Activated T-cell treated with anti-CD3 and anti-CD28 coated beads, Interleukin-2, amount 50 U/mL, for 72 hours (primary cell): ENCODE measurements at places on chromosomes 2 and 18.

DNA sequence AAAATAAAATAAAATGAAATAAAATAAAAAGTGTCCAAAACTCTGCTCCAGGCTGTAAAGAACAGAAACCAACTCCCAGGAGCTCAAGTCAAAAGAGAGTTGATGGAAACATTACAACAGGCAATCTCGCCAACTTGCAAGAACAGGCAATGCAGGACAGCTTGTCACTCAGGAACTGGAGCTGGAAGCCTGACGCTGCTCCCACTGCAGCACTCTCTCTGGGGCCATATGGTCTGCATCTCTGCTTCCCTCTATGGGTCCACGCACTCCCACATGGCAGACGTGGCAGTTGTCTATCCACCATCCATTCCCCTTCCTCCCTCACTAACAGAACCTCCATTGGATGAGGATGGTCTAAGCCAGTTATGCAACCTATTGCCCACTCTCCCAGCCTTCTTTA, 23.3 kb upstream of the ARPC2 start:
- H3K27me3 ChIP-seq: peaks cover 11% of the 10 kb centered on the region
- H3K4me3 ChIP-seq: no peak overlapping the region
- DNase-seq: no peak
- no peaks in the 10 kb centered on the region for H3K36me3 ChIP-seq
- no peak overlapping the region for H3K27ac ChIP-seq

DNA sequence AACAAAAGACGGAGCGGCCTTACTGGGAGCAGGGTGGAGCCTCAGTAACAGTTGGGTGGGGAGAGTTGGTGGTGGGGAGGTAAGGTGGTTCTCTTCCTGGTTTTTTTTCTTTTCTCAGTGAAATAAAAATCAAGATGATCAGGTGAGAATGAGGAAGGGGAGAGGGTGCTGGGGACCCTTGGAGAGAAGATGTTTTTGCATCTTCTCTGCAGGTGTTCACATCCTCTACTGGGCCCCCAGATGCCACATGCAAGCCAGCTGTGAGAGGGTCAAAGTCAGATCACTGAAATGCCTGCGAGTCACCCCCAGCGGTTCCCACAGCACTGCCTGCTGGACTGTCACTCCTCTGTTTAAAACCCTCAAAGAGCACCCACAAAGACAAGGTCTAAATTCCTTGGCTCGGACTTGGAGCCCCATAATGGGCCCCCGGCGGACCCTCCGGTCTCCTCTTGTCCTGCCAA, 69.8 kb upstream of the FHL2 start:
- peak overlapping the region; percentile 42 for H3K4me3 ChIP-seq
- H3K4me1 ChIP-seq: peaks cover 29% of the 10 kb centered on the region
- H3K36me3 ChIP-seq: no peaks in the 10 kb centered on the region
- peaks cover 11% of the 10 kb centered on the region for H3K27me3 ChIP-seq
- H3K27ac ChIP-seq: peak overlapping the region; percentile 3

DNA sequence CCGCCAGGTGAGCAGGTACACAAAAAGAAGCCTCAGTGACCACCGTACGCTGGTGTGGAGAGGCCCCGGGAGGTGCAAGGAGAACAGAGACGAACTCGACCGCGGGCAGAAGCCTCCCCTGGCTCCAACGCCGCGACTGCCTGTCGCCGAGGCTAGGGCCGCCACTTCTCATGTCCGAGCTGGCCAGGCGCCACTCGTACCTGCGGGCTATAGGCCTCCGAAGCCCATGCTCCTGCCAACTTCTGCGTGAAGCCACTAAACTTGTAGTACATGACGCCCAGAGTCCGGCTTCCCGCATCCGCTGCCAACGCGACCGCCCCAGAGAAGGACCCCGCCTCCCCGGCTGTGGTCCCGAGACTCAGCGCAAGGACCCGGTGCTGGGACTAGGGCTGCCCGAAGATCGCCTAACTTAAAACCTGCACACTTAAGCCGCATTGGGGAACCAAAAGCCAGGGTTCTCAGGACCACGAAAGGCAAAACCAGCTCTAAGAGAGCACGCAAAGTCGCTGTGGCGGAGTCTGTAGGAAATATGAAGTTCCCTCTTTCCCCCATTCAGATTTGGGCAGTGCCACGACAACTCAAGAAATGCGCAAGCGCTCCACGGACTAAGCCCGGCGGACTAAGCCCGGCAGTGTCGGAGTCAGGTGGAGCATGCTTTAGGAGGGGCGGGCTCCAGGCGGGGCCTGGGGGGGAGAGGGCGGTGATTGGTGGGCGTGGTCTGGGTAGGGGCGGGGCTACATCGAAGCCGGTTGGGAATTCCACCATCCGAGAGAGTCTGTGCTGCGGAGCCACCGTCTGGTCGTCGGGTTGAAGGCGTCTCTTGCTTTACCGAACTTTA, at the start of gene COX7A2L:
Gene COX7A2L (minus strand): TSS at position 328 of the 838 bp plus-strand sequence. CDS start 56 bp downstream, at position 272.
- DNase-seq: peak; percentile 95
- peak within 1 kb of the TSS; percentile 91 for H3K27ac ChIP-seq
- H3K36me3 ChIP-seq: peaks cover 8% of the 10 kb centered on the region
- peaks cover 51% of the 10 kb centered on the region for H3K4me1 ChIP-seq
- no peaks in the 10 kb centered on the region for H3K27me3 ChIP-seq

- H3K27ac ChIP-seq: peak overlapping the region; percentile 90
- DNase-seq: peak; percentile 90
- no peaks in the 10 kb centered on the region for H3K27me3 ChIP-seq
- H3K36me3 ChIP-seq: peaks cover 6% of the 10 kb centered on the region
- H3K4me1 ChIP-seq: peaks cover 65% of the 10 kb centered on the region
These were observed 10.2 kb downstream of the NFATC1 start for GRCh38 chr18:79405781-79406575.

DNA sequence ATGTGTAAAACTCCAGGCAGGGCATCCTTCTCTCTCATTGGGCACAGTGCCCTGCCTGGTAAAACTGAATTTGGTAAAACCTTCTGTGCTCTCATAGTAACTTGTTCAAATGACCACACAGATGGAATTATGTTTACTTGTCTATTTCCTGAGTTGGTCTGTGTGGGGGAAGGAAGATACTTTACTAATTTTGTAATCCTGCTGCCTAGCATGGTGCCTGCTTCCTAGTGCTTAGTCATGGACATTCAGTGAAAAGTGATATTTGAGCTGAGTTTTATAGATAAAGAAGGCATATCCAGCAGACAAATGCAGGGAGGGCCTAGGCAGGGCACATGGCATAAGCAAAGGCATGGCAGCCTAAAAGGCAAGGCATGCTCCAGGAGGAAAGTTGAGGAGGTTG, 199.4 kb downstream of the FSHR start:
- H3K4me3 ChIP-seq: no peak overlapping the region
- DNase-seq: no peak
- H3K27me3 ChIP-seq: no peaks in the 10 kb centered on the region
- no peaks in the 10 kb centered on the region for H3K4me1 ChIP-seq

DNA sequence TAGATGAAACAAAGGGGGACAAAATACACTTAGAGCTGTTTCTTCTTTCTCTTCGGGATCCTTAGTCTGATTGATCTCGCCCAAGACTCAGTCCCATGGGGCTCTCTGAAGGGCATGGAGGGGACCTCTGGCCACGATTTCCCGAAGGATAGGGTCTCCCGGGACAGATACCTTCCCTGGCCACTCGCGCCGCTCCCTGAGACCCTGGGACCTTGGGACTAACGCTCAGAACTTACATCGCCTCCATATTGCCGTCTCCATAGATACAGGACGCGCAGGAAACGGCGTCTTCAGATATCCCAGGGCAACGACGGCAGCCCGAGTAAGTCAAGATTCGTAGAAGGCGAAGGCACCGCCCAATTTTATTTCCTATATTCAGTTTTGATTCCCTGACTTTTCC, at the start of gene CFAP65:
Gene CFAP65 (minus strand): TSS at position 265 of the 400 bp plus-strand sequence. CDS start 2,468 bp downstream, outside the sequence.
- H3K4me1 ChIP-seq: peaks cover 15% of the 10 kb centered on the region
- H3K36me3 ChIP-seq: no peaks in the 10 kb centered on the region
- H3K27ac ChIP-seq: no peak within 1 kb of the TSS
- H3K4me3 ChIP-seq: peak within 1 kb of the TSS; percentile 77

DNA sequence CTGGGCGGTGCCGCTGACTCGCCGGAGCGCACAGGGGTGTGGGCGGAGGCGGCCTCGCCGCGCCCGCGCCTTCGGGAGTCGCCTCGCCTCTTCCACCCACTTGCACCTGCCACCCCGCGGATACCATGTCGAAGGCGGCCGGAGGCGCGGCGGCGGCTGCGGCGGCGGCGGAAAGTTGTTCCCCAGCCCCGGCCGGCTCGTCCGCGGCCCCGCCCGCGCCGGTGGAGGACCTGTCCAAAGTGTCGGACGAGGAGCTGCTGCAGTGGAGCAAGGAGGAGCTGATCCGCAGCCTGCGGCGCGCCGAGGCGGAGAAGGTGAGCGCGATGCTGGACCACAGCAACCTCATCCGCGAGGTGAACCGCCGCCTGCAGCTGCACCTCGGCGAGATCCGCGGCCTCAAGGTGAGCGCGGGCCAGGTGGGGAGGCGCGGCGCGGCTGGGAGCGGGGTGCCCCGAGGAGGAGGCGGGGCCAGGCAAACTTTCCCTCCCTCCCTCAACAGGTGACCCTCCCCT, 766 bp downstream of the CCDC85A start:
- H3K4me3 ChIP-seq: peak overlapping the region; percentile 54
- peak; percentile 2 for DNase-seq
- H3K27me3 ChIP-seq: peaks cover 51% of the 10 kb centered on the region
- no peaks in the 10 kb centered on the region for H3K36me3 ChIP-seq
- H3K27ac ChIP-seq: no peak overlapping the region
- H3K4me1 ChIP-seq: peaks cover 5% of the 10 kb centered on the region

GRCh38 chr18:24188120-24188519, 49.3 kb downstream of the CABYR start:
- H3K36me3 ChIP-seq: no peaks in the 10 kb centered on the region
- no peaks in the 10 kb centered on the region for H3K4me1 ChIP-seq
- H3K4me3 ChIP-seq: no peak overlapping the region
- no peak overlapping the region for H3K27ac ChIP-seq
- no peak for DNase-seq

DNA sequence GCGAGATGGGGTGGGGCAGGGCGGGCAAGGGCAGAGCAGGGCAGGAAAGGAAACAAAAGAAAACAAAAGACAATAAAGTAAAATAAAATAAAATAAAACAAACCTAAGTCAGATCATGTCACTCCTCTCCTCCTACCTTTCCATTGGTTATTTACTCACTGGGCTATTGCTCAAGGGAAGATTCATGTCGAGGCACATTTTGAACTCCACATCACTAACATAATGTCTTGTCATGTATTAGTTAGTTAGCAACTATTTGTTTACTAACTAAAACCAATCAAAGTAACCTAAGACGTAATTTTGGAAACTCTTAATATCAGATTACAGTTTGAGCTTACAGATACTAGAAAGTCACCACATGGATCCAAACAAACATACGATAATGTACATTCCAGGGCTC, 2.2 kb downstream of the C1D start:
- H3K27me3 ChIP-seq: no peaks in the 10 kb centered on the region
- H3K36me3 ChIP-seq: no peaks in the 10 kb centered on the region
- no peak overlapping the region for H3K27ac ChIP-seq
- peaks cover 48% of the 10 kb centered on the region for H3K4me1 ChIP-seq
- DNase-seq: no peak

DNA sequence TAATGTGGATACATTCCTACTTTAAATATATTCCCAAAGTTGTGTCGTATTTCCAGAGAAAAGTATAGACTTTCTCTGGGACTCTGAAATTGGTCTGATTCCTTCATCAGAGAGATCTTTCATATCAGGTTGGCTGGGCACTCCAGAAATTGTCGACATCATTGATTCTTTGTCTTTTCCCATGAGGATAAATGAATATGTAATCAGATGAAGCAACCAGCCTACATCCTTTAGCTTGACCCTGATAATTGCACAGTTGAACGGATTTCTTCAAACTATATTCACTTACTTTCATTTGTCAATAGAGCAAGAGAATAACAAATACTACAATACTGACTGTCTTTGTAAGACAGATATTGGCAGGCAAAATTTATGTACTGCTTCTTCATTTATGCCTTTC, 680.2 kb upstream of the LRRTM4 start:
- no peak overlapping the region for H3K27ac ChIP-seq
- H3K36me3 ChIP-seq: no peaks in the 10 kb centered on the region
- H3K27me3 ChIP-seq: no peaks in the 10 kb centered on the region
- H3K4me1 ChIP-seq: no peaks in the 10 kb centered on the region
- DNase-seq: no peak
- no peak overlapping the region for H3K4me3 ChIP-seq

DNA sequence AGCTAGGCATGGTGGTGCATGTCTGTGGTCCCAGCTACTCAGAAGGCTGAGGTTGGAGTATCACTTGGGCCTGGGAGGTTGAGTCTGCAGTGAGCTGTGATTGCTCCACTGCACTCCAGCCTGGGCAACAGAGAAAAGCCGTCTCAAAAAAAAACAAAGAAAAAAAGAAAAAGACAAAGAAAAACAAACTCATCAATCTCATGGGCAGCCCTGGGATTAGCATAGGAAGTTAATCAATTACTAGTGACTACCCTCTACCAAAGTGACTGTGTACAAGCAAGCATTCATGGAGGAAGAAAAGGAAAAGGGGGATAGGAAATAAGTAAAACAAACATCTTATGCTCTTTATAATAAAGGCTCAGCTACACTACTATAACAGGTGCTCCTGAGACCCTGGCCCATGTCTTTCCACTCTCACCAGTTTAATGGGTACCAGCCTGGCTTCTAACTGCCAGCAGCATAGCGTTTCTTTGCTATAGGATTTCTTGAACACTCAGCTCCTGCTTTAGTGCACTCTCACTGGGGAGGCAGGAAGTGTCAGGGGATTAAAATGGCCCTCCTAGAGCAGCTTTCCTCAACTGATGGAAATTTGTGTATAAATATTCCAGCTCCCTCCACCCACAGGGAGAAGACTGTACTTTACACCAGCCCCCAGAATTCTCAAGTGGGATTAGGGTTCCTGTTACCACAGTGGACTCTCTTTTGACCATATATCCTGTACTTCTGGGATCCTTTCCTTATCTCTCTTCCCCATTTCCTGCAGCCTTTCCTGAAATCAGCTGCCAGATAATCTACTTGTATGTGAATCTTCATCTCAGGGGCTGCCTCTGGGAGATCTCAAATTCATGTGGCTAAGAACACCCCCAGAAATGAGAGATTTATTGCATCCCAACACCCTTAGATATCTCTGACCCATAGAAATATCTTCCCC, 91.3 kb upstream of the GLS start:
- no peaks in the 10 kb centered on the region for H3K27me3 ChIP-seq
- no peak overlapping the region for H3K4me3 ChIP-seq
- no peak for DNase-seq
- peaks cover 2% of the 10 kb centered on the region for H3K36me3 ChIP-seq
- H3K27ac ChIP-seq: no peak overlapping the region
- H3K4me1 ChIP-seq: peaks cover 76% of the 10 kb centered on the region

DNA sequence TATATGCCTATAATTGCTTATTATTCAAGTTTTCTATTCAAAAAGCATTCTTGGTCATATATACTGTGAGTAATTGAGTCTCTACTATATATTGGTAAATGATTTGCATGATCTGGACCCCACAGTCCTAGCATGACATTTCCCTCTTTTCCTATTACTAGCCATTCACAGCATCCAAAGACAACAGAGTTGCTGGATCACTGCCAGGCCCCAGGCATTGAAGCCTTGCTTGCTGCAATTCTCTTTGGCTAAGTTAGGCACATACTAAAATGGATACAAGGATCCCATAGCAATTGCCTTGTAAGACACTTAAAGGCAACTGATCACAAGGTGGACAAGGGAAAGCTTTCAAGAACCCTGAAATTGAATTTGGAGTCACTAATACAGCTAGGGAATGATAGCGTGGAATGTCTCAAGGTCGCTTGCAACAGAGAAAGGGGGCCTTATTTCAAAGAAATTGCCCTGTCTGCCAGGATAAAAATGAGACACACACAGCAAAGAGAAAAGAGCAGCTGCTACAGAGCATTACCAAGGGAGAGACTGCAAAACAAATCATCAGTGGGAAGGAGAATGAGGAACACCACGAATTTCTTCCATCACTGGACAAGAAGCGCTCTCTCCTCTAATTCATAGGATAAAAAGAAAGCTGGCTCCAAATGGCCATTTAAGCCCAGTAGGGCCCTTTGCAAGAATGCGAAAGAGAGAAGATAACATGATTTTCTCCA, 77.1 kb upstream of the EPHA4 start:
- no peak overlapping the region for H3K27ac ChIP-seq
- H3K36me3 ChIP-seq: no peaks in the 10 kb centered on the region
- peaks cover 18% of the 10 kb centered on the region for H3K27me3 ChIP-seq
